ENCODE measurements at places on chromosomes 5 and 9.

GRCh38 chr9:78306222-78307076 is 9.5 kb downstream of the PSAT1 start:
- no peak for DNase-seq

GRCh38 chr5:36723912-36724311 is 117.5 kb downstream of the SLC1A3 start:
- no peak for DNase-seq

DNA sequence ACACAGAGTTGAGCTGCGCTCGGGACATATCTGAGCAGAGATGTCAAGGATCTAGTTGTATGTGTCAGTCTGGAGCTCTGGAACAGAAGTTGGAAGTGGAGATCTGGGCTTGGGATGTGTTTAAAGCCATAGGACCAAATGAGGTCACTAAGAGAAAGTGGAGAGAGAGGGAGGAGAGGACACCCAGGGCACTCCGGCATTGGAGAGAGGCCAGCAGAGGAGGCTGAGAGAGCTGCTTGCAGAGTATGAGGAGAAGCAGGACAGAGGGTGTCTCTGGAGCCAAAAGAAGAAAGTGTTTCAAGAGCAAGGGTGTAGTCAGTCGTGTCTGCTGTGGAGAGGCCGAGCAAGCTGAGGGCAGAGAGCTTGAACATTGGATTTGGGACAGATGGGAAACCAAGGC is 34.7 kb downstream of the ARHGEF37 start:
- DNase-seq: no peak

DNA sequence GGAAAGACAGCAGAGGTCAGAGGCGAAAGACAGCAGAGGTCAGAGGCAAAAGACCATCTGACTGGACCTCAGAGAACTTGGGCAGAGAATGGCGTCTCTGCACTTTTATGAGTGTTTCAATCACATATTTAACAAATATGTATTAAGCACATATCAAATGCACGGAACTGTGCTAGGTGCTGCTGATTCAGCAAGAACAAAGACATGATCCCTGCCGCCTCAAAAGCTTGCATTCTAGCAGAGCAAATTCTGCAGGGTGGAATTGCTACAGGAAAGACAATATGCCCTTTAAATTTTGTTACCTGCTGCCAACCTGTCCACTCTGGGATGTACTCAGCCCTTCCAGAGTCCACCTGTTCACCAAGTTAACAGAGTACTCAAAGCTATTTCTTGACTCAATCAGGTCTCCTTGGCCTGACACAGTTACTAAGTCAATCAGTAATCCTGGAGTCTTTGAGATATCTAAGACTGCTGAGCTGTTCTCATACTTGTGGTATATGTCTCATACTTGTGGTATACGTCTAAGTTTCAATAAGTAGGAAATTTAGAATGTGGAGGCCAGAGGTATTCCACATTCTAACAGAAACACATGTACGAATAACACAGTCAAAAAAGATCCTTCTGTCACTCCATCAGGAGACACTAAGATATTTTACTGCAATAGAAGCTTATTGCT is 131.8 kb downstream of the GNAQ start:
- no peak for DNase-seq

DNA sequence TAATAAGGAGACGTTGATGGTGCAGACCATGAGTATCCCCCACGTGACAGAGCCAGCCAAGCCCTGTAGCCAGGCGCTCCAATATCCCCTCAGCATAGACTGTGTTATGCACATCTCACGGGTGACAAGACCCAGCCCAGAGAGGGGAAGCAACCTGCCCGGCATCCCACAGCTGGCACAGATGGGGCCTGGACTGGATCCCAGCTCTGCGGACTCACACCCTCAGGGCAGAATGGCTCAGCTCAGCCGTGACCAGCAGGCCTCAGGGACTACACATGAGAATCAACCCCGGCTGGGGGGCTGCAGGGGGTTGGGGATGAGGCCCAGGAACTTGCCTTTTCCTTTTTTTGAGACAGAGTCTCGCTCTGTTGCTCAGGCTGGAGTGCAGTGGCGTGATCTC is 11.7 kb downstream of the FIBCD1 start:
- DNase-seq: no peak

DNA sequence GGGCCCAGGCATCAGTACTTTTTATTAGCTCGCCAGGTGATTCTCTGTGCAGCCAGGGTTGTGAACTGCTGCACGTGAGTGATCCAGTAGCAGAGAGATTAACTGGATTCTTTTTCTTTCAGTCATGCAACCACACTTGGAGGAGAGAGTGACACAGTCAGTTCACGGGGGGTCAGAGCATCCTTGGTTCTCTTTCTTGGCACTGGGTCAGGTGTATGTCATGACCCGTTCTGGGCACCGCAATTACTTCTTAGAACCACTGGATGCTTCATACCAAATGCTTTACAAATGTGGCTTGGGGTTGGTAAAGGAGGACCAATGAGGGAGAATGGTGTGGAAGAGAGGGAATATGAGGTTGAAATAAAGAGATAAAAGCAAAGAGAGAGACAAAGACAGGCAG is 368.7 kb downstream of the MLLT3 start:
- no peak for DNase-seq

DNA sequence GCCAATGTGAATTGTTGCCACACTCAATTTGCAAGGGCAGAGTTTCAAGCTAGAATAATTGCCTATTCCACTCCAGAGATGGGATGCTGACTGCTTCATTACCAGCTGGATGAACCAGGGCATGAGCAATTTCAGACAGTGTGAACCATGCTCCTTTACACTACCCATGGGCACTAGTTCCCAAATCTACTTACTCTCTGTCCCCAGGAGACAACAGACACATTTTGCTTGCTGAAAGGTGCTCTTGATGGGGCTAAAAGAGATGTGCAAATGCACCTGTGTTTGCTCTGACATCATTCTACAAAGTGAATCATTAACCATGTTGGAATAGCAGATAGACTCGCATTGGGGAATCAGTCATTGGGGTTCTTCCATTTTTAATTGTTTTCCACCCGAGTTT is 522.3 kb upstream of the NUDT12 start:
- no peak for DNase-seq

GRCh38 chr9:71754151-71754550 is 14.2 kb downstream of the CEMIP2 start:
- no peak for DNase-seq

DNA sequence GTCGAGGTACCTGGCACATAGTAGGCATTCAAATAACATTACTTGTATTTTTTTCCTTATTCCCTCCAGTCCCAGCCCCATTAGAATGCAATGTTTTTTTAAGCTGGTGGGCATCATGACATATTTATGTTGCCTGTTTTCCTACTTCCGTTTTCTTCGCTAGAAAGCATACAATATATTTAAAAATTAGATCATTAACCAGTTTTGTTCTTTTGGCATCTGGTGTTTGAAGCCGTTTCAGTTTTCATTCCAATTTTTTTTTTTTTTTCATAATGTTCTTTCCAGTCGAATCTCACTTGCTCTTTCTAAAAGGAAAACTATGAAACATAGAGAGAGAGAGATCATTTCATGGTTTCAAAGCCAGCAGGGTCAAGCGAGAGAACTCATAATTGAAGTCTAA is 228.3 kb upstream of the C9orf72 start:
- peak; percentile 4 for DNase-seq

- DNase-seq: no peak
Measured at GRCh38 chr5:97095318-97095732, 47.1 kb downstream of the LIX1 start.

- no peak for DNase-seq
Measured at GRCh38 chr5:158023266-158023665, 164.3 kb upstream of the CLINT1 start.

- no peak for DNase-seq
Measured at GRCh38 chr9:130579738-130580463, 524 bp downstream of the FUBP3 start.

- DNase-seq: no peak
Measured at GRCh38 chr9:75812141-75812540, 78.3 kb upstream of the PCSK5 start.

DNA sequence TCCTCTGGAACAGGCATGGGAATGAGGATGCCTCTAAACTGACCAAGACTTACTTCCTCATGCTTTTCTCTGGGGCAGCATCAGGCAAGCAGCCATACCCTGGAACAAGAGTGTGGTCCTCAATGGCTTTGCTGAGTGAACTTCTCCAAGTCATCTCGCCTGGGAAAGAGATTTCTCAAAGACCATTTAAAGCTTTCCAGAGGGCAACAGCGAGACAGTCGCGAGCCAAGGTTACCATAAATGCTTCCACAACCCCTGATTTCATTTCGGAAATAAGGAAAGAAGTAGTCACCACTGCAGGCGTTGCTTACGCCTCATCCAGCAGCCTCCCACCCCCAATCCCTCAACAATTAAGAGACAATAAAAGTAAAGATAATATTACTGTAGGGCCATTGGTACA is 1.1 kb upstream of the SNCAIP start:
- peak; percentile 70 for DNase-seq

- no peak for DNase-seq
Measured at GRCh38 chr9:128632066-128632465, 24.6 kb downstream of the DYNC2I2 start.

DNA sequence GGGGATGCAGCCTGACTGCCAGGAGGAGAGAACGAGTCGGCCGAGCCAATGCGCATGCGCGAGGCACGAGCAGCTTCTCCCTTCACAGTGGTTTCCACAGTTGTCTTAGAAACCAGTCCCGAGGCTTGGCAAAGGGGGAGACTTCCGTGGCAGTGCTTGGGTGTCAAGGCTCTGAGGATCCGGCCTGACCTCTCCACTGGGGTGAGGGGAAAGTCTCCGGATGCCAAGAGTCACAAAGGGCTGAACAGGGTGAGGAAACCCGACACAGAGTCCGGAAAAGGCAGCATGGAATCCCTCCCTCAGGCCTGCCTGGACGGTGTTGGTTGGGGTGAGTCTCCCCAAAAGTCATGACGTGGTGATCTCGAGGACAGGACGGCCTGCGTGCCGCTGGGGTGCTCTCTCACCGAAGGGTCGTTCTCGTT is 475.5 kb downstream of the SPATA31A7 start:
- no peak for DNase-seq

DNA sequence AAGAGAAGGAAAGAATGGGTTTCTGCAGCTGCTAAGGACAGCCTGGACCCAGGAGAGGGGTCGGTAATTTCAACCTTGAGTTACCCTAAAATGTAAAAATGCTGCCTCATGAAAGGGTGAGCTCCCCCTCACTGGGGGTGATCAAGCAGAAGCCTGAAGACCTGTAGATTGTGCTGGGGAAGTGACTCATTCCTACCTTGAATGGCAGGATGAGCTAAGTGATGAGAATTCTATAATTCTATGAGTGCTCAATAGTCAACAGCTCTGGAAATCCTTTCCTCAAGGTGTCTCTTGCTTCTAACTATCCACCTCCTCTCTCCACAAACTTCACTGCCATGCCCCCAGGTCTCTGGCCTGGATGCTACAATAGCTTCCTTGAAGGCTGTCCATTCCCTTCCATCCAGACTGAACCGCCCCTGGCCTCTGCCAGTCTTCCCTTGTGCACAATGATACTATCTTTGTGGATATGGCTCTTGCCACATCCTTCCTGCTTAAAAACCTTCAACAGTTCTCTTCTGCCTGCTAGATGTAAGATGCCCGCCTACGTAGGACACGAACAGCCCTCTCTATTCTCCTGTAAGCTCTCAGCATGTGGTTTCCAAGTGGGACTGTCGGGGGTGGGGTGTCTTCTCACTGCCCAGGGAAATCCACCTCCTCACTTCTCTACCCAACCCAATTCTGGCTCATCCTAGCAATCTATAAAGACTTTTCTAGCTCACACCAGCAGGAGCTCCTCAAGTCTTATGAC is 50.6 kb downstream of the PTPN3 start:
- DNase-seq: no peak

- DNase-seq: peak; percentile 51
Measured at GRCh38 chr5:31702712-31703111, 63.8 kb downstream of the PDZD2 start.

- no peak for DNase-seq
Measured at GRCh38 chr9:110021891-110022290, 186.1 kb downstream of the C9orf152 start.

DNA sequence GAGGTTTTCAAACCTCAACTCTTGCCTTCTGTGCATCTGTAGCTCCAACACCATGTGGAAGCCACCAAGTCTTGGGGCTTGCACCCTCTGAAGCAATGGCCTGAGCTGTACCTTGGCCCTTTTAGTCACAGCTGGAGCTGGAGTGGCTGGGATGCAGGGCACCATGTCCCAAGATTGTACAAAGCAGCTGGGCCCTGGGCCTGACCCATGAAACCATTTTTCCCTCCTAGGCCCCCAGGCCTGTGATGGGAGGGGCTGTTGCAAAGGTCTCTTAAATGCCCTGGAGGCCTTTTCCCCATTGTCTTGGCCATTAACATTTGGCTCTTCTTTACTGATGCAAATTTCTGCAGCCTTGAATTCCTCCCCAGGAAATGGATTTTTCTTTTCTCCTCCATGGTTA is 11.8 kb upstream of the ENTREP1 start:
- no peak for DNase-seq
